ENCODE measurements at places on chromosomes 2 and 18.

GRCh38 chr18:33611525-33612135, 33.6 kb downstream of the ASXL3 start:
- DNase-seq = no peak

- no peak for DNase-seq
Measured at GRCh38 chr18:55489034-55489986, 98.7 kb downstream of the TCF4 start.

GRCh38 chr18:35504996-35505395, 7.2 kb upstream of the INO80C start:
- DNase-seq = no peak

DNA sequence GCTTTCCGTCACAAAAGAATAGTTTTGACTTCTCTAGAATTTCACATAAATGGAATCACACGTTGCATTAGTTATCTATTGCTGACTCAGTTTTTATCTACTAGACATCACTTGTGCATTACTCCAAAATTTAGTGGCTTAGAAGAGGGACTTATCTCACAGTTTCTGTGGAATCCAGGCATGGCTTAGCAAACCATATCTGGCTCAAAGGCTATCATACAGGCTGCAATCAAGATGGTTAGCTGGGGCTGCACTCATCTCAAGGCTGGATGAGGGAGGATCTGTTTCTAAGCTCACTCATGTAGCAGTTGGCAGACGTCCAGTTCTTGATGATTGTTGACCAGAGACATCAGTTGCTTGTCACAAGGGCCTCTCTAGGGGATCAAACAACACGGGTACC, 6.6 kb upstream of the DSC3 start:
- DNase-seq = no peak

GRCh38 chr2:10216677-10217488, 85.8 kb upstream of the HPCAL1 start:
- DNase-seq = no peak

DNA sequence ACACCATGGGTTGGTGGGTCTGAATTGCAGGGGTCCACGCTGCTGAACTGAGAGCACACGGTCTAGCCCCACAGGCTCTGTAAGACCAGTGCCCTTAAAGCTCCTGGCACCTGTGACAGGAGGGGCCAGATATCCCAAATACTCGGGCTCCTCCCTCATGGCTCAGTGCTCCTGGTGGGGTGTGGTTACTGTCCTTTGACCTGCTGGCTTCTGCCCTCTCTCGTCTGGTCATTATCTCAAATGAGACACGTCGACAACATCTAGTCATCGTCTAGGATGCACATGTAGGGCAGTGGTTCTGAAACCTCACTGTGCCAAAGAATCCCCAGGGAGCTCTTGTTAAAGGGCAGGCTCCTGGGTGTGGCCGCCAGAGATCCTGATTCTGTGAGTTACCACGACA, 258.4 kb downstream of the LOXHD1 start:
- no peak for DNase-seq

- no peak for DNase-seq
Measured at GRCh38 chr2:31054842-31055388, 83.3 kb downstream of the GALNT14 start.

DNA sequence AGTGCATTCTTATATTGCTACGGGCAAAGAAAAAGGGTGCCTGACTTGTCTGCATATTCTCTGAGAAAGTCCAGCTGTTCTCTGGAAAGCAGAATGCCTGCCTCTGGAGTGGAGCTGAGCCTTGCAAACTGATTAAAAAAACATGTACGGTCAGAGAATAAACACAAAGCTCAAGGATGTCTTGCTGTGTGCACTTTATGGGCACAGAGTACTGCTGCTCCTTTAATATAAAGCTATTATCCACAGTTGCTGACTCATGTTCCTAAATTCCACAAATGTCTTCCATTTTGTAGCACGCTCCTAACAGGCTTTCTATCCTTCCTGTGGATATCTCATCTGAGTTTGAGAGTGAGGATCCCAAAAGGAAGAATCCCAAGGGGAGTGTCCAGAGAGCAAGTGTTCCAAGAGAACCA, 229.0 kb downstream of the MREG start:
- no peak for DNase-seq

GRCh38 chr2:36178384-36178783, 177.2 kb upstream of the CRIM1 start:
- DNase-seq = no peak

GRCh38 chr2:103859238-103859637, 994.7 kb upstream of the POU3F3 start:
- no peak for DNase-seq

- DNase-seq = no peak
Measured at GRCh38 chr2:29255004-29255403, 139.8 kb downstream of the CLIP4 start.

- DNase-seq = no peak
Measured at GRCh38 chr2:181397331-181397730, 59.9 kb upstream of the ITGA4 start.

DNA sequence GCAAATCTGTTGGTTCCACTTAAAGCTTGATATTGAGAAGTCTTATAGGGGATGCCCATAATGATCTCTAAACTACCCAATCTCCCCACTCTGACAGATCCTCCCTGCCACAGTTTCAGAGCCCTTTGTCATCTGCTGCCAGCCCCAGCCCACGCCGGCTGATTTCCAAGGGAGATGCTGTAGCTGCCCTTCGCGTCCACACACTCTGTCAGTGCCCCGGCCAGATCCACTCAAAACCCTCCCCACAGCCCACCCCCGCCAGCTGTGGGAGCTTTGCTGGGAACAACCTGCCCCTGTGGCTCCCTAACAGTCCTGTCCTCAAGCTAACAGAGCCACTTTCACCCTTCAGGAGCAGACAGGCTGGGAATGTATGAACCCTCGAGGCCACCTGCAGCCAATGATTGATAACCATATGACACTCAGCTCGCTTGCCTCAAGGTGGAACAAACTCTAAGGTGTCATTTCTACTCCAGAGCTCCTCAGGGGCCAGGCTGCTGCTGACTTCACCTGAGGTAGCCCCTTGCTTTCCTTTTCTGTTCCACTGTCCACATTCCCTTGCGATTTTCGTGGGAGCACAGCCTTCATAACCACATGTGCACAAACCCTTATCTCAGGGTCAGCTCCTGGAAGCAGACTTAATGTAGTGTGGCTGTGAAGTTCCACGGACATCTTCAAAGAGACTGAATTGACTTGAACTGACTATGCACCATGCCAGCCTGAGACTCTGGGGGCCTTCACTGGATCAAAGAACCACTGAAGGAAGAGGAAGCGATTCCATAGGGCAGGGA, 92.6 kb upstream of the LGALSL start:
- DNase-seq = no peak

GRCh38 chr2:238996331-238997136, 148.6 kb downstream of the TWIST2 start:
- DNase-seq = no peak

DNA sequence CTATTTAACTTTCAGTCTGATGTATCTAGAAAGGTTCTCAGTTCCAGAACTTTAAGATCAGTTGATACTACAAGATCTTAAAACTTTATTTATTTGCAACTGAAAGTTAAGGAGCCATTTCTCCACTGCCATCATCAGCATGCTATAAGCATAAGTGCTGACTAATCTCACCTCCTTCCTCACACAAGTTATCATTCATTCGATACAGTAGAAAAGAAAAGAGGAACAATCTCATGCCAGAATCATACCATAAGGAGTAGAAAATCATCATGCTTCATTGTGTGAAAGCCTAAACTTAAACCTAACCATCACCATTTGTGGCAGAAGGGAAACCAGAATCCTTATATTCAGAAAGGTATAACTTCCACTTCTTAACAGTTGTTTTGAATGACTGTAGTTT, 176.6 kb upstream of the NRXN1 start:
- DNase-seq = no peak

DNA sequence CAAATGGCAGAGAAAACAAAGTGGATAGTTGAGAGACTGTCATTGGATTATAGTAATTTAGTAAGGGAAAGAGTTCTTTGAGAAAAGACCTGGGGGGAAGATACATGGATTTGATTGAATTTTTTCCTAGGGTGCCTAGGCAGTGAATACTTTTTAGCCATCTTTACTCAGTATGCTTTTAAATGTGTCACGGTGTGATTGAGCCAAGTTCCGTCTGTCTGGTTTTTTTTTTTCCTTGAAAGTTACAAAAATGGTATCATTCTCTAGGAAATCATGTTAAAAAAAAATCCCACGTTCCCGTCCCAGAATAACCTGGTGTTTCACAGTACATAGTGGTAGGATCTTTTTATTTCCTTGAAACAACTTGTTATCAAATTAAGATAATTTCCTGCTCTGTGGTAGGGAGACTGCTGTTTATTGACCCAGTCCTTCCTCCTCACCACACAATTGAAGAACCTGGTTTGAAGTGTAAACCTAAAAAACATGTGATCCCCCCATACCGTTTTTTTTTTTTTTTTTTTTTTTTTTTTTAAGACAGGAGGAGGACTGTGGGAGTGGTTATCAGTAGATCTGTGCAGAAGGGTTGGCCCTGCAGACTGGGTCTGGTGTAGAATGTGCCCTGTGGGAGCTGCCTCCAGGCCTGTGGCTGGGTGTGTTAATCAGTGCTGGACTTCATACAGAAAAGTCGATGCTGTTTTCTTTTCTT, 55.1 kb downstream of the DGKD start:
- no peak for DNase-seq

DNA sequence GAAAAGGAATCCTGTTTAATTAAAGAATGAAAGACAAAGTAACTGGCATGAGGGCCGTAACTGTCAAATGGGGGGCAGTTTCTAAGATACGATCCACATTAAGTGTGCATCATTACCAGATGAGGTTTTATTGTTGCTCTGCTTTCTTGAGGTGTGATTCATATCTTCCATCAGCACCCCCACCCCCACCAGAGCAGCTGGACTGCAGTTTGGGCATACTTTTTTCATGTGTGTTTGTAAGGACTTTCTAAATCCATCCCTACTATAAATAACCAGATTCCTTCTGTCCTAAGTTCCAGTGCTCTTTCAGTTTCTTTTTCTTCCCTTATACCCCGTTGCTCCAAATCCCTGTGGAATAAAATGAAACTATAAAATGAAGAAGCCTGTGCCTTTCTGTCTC, 142.1 kb downstream of the CDCA7 start:
- no peak for DNase-seq

GRCh38 chr2:236366397-236366796, 102.2 kb upstream of the ASB18 start:
- DNase-seq = no peak

DNA sequence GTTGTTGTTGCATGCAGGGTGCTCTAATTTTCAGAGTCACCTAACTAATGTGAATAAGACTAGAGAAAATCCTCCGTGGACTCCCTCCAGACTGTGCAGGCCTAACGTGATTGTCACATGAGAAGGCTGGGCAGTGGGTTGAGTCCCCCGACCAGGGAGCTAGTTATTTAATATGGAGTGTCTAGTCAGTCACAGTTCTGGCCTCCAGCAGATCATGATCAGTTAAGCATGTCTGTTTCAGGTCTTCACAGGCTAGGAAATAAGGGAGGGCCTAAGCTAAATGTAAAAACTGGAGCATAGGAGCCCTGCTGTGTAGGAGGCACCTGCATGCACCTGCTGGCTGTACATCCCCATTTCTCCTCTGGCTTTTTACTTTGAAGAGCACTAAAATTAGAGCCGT, 86.8 kb downstream of the PRPF40A start:
- DNase-seq = no peak

DNA sequence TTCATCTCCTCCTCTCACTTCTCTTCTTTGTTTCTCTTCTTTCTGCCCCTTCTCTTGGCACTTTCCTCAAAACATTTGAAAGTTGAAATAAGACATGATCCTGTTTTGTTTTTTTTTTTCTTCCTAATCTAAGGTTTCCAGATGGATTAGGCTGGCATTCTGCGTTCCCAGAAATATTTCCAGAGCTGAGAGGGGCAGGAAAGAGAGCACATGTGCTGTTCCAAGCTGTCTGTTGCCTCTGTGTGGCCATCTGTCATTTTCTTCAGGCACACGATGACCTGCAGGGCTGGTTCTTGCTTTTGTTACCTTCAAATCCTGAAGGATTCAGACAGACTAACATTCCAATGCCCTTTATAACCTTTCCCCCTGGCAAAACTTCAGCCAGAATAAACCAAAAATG, 142.9 kb downstream of the RNF144A start:
- no peak for DNase-seq

GRCh38 chr2:158781353-158781961, 13.7 kb upstream of the DAPL1 start:
- no peak for DNase-seq

DNA sequence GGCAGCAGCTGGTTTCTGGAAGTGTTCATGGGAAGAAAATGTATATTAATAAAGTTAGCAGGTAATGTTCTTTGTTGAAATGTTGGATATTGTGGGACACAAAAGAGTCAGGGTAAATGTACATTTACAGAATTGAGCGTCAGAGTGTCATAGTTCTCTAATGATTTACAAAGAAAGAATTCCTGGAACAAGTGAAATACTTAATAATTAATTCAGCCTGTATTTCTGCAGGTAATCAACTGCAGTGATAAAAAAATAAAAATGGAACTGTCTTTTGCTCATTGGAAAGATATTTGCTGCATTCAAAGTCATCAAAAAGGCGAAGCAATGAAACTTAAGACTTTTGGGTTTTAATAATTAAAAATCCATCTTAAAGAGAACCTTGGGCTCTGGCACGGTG, 27.4 kb upstream of the PTH2R start:
- no peak for DNase-seq

- DNase-seq = no peak
Measured at GRCh38 chr18:22542406-22542835, 124.7 kb upstream of the CTAGE1 start.

- DNase-seq = no peak
Measured at GRCh38 chr2:227406177-227407031, 18.7 kb upstream of the SCYGR1 start.

- DNase-seq = no peak
Measured at GRCh38 chr2:71285706-71286105, 45.9 kb upstream of the ZNF638 start.

- DNase-seq = no peak
Measured at GRCh38 chr2:220789961-220790360, 782.1 kb downstream of the EPHA4 start.

DNA sequence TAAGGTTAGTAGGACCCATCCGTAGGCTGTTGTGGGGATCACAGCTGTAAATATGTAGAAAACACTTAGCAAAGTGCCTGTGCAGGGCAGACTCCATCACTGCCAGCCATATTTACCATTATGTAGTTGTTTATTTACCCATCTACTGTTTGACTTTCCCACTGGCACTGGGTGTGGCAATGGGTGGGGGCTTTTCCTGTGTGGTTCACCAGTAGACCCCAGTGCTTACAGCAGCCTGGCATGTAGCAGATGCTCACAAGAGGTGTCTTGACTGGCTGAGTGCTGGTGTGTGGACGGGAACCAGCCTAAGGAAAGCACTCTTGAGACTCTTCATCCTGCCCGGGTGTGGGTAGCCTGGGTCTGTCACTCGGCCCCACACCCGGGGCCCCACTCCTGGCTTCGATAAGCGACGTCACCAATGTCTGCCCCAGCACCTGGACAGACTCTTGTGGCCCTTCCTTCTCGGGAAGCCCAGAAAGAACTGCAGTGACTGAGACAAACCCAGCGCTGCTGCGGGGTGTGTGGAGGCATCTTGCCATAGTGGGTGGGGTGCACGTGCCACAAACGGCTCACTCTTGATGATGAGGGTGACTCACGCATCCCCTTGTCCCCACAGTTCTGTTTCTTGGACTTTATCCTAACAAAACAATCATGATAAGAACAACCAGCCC, 78.3 kb downstream of the HDAC4 start:
- no peak for DNase-seq

All from esophagus squamous epithelium (tissue), 5 donors.